D341Med (cell line): ENCODE measurements at places on chromosomes 2 and 18.

GRCh38 chr2:241957276-241957675 is 87.7 kb downstream of the RTP5 start:
- no peak for DNase-seq

GRCh38 chr2:104850361-104851290 is 3.3 kb upstream of the POU3F3 start:
- DNase-seq: no peak

DNA sequence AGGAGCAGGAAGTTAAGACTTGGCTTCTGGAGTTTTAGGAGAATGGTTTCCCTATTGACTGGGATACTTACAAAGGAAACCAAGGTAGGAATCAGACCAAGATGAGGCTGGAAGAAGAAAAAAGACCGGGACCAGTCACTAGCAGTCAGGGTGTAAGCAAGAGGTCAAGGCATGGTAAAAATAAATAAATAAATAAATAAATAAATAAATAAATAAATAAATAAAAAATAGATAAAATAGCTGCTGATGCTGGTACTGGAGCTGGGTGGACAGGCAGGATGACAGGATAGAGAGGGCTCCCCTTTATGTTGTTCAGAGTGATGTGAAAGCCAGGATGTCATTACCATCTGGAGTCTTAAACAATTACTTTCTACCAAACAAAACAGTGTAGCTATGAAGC is 89.9 kb downstream of the MYO5B start:
- no peak for DNase-seq

GRCh38 chr2:88831792-88832248 is 140.3 kb downstream of the RPIA start:
- DNase-seq: peak; percentile 49

DNA sequence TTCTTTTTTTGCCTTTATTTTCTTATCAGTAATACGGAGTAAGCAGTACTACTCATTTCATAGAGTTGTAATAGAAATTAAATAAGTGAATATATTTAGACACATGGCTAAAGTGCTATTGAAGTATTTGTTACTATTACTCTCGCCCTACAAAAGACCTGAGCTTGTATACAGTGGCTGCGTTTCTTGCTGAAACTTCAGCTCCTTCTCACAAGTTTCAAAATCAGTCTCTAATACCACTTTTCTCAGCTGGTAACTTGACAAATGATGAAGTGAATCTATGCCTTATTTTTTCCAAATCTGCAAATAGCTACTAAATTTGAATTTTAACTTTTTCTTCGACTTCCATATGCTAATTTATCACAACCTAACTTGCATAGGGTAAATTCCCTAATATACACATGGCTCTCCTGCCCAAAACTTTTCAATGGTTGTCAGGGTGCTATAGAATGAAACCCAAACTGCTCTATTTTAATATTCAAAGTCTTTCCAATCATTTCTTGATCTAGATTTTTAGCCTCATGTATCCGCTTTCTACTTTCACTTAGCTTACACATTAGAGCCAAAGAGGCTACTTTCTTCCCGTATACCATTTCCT is 347.8 kb upstream of the GULP1 start:
- DNase-seq: no peak

- no peak for DNase-seq
Observed at GRCh38 chr2:11505652-11506610, 27.9 kb upstream of the GREB1 start.
